Colonic mucosa (tissue), 4 donors: ENCODE measurements at places on chromosomes 11 and 22.

DNA sequence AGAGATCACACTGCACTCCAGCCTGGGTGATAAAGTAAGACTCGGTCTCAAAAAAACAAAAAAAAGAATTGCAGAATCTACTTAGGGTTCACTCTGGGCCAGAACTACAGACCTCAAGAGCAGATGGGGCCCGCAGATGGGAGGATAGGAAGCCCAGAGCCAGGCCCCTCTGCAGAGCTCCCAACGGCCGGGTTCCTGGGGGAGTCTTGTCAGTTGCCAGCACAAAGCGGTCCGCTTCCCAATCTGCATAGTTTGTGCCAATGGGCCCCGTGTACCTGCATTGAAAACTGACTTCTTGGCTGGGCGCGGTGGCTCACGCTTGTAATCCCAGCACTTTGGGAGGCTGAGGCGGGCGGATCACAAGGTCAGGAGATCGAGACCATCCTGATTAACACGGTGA lies 1.7 kb upstream of the CHID1 start:
- no peak for DNase-seq

DNA sequence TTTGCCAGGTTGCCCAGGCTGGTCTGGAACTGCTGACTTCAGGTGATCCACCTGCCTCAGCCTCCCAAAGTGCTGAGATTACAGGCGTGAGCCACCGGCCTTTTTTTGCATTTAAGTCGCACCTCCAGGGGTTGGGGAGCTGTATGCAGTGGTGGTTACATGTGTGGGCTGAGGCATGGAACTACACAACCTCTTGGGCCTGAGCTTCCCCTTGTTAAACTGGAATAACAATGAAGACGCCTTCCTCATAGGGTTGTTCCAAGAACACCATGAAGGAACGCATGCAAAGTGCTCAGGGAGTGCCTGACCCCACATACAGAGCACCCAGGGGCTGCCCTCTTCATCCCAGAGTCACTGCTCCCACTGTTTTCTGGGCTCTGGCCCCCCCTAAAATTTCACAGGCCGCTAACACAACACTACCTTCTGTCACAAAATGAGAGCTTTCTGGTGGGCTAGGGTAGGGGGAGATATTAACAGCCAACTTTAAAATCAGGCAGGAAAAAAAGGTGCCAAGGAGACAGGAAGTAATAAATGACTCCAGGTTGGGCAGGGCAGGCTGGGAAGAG lies 1.3 kb upstream of the FAM118A start:
- DNase-seq, result no peak

DNA sequence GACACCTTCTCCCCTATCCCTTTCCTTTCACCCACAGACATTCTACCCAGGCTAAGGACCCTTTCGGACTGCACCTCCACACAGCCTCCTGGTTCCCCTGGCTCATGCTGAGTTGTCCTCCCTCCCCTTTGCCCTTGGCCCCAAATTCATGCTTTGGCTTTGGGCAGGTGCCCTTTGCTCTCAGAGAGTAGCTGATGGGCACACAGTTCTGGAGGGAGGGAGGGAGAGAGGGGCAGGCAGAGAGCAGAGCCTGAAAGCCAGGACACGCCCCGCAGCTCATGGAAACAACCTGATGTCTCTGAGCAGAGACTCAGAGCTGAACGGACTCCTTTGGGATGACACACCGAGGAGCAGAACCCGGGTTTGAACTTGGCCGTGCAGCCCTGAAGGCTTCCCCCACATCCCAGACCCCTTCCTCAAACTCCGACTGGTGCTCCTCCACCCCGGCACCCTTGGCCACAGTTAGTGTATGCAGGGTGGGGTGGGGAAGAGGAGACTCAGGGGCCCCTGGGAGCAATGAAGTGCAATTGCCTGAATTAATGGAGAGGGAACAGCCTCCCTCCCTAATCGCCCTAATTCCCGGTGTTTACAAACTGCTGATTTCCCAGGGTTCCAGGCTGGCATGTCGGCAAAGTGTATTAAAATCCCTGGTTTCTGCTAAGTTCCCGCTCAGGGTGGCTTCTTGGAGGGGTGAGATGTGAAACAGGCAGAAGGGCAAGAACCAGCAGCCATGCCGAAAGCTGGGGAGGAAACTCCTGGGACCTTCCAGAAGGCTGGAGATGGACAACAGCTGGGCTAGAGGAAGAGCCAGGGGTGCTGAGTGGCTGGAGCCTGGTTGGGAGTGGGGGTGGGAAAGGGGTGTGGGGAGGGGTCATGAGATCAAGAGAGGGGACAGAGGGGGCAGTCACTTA lies 71.2 kb upstream of the SHISAL1 start:
- no peak for DNase-seq

GRCh38 chr11:132423266-132423665 lies 1052.9 kb downstream of the NTM start:
- no peak for DNase-seq

DNA sequence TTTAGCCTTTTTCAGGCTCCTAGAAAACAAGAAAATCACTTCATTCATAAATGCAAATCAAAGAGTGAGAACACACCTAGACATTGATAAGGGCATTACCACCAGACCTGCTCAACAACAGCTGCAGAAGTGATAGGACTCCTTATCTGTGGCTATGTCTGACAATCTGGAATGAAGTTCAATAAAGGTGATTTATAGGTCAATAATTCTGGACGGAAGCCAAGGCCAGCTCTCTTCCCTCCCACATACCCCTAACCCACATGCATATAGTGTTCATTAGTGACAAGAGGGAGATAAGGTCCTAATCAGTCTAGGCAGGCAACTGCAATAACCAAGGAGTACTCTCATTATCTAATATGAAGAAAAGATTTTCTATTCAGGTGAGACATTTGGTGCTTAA lies 111.3 kb downstream of the ETS1 start:
- no peak for DNase-seq

DNA sequence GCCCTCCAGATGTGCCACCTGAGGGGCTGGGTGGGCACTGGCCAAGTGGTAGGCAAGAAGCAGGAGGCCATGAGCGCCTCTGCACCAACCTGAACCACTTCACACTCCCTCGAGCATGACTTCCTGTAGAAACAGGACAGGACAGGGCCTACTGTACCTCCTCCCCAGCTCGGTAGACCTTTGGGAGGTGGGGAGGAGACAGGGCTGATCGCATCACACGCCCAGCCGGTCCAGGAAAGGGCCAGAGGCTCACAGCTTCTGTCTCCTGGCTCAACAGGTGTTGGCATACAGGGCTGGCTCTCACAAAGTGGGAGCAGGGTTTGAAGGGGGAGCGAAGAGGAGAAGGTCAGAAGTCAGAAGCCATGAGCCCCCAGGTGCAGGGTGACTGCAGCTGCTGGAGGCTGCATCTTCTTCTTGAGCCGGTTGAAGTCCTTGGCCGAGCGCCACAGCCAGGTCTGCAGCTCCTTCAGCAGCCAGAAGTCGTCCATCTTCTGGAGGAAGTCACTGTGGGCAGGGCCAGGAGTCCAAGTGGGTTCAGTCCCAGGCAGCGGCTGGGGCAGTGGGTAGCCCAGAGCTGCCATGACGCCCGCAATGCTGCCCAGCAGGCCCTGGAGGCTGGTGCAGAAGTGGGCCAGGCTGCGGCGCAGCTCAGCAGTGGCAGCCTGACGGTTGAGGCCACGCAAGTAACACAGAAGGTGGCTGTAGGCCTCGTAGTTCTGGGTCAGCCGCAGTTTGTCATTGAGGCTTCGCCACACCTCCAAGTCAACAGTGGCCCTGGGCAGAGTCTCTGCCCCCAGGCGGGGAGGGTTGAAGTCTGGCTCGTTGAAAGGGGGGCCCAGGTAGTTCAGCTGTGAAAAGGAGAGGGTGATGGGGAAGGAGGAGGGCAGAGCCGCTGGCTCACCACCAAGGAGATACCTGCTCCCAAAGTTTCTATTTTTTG lies 8.3 kb downstream of the CLCF1 start:
- no peak for DNase-seq

GRCh38 chr11:59247531-59248227 lies 35.0 kb upstream of the MPEG1 start:
- DNase-seq, result no peak
